AG04450 (cell line): ENCODE measurements at places on chromosomes 12 and 14. TPM values are rescaled to one million over a fixed set of nuclear protein-coding genes. Genes with fewer than 3 reads are reported as not detected.

KCNH5 gene
- polyA plus RNA-seq, result 0.24 TPM in 2 replicates

GRCh38 chr12:42639556-42639955, 50.0 kb upstream of the PRICKLE1 start:
- no peak for DNase-seq

MUCL1 gene
- polyA plus RNA-seq, result not detected in 2 replicates

- no peak for DNase-seq
These were observed 271.6 kb downstream of the FBXL14 start for GRCh38 chr12:1322821-1323220.

- DNase-seq, result no peak
These were observed 240.4 kb upstream of the MGAT4C start for GRCh38 chr12:86496595-86496994.

GRCh38 chr12:38892087-38892786, 13.2 kb downstream of the CPNE8 start:
- no peak for DNase-seq

DNA sequence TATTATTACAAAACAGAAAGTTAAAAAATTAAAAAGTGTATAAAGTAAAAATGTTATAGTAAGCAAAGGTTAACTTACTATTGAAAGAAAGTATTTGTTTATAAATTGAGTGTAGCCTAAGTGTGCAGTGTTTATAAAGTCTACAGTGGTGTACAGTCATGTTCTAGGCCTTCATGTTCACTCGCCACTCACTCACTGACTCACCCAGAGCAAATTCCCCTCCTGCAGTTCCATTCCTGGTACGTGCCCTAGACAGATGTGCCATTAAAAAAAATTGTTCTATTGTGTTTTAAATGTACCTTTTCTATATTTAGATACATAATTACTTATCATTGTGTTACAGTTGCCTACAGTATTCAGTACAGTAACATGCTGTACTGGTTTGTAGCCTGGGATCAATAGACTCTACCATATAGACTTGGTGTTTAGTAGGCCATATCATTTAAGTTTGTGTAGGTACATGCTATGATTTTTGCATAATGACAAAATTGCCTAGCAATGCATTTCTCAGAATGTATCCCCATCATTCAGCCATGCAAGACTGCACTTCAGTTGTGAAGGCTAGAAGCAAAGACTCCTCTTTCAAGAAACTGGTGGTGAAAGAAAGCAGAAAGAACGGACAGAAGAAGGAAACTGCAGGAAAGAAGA, 100.6 kb downstream of the DACT1 start:
- peak; percentile 78 for DNase-seq

GRCh38 chr14:72409047-72409446, 476.8 kb downstream of the RGS6 start:
- DNase-seq, result no peak

- no peak for DNase-seq
These were observed 203.4 kb upstream of the PELI2 start for GRCh38 chr14:55914771-55915170.

DNA sequence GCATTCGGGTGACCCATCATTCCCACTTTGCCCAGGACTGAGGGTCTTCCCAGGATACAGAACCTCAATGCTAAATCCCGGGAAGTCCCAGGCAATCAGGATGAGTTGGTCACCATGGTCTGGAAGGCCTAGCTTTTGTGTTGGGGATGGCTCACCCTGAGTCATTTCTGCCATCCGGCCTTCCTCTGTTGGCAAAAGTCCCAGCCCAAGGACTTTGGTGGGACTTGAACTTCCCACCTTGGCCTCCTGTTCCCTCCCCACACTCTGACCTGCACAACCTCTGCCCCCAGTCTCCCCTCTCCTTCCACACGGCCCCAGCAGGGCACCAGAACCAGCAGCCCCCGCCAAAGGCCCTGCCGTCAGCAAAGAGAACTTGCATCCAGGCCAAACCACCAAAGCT, 24.6 kb upstream of the NCOR2 start:
- no peak for DNase-seq

KRT2 gene
- not detected in 2 replicates for polyA plus RNA-seq

- DNase-seq, result no peak
These were observed 137.0 kb upstream of the HIF1A start for GRCh38 chr14:61558271-61558670.

- DNase-seq, result no peak
These were observed 27.2 kb upstream of the ALG10B start for GRCh38 chr12:38289396-38289795.

MAP4K5 gene
- 30.3 and 35.4 TPM in 2 replicates for polyA plus RNA-seq

- DNase-seq, result peak; percentile 15
These were observed 24.9 kb downstream of the CRACR2A start for GRCh38 chr12:3727877-3728632.

- no peak for DNase-seq
These were observed 18.2 kb downstream of the SYNDIG1L start for GRCh38 chr14:74407801-74408154.

GRCh38 chr12:65596514-65597091, 227.7 kb upstream of the HMGA2 start:
- no peak for DNase-seq

DNA sequence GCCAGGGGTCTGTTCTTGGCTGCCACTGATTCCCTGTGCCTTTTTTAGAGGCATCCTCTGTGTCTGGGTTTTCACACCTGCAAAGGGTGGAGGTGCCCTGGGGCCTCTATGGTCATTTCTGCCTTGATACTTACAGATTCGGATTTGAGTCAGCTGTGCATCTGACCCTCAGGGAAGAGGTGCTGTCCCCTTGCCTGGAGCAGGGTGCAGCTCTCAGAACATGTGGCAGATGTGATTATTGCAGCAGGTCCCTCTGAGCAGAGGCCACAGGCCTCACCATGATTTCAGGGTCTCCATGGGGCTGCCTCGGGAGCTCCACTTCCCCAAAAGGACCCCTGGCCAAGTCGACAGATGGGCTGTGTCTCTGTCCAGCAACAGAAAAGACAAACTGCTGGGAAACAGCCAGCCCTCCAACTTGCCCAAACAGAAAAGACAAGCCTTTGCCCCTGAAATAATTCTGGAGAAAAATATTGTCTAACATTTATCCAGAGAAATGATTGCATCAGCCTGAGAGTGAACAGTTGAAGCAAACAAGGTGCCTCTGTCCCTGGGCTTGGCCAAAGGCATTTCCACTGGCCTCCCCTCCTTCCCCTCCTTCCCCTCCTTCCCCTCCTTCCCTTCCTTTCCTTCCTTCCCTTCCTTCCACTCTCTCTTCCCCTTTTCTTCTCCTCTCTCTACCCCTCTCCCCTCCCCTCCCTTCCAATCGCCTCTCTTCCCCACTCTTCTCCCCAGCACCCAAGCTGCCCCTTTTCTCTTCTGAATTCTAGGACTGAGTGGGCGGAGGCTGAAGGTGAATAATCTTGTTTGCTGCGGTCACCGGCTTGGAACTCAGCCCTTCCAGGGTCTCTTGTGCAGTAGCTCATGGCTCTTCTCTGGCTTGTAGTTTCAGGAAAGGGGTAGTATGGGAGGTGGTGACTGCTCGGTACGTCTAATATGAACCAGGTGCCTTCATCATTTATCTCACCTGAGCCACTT, 676 bp downstream of the SERPINA3 start:
- no peak for DNase-seq

GRCh38 chr12:124510301-124510970, 57.0 kb downstream of the NCOR2 start:
- DNase-seq, result no peak

RNASE1 gene
- polyA plus RNA-seq, result not detected in 2 replicates

- DNase-seq, result no peak
These were observed 6.4 kb upstream of the A2M start for GRCh38 chr12:9122091-9122609.

DNA sequence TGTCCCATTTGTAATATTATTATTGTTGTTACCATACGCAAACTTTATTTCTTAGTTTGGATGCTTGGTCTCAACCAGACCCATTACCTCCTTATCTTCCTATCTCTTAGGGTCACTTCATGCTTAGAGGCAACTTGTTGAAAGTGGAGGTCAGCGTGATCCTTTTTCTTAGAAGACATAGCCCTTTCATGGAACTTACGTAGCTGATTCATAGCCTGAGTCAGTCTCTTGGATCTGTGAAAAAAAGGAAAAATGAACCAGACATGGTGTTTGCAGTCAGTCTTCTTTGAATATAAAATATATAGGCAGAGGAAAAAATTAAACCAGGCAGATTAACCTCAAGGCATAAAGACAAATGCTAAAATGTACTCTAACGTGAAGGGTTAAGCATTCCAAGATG, 613.7 kb downstream of the DIO2 start:
- no peak for DNase-seq

RNASE4 gene
- 15.8 and 19.0 TPM in 2 replicates for polyA plus RNA-seq

DNA sequence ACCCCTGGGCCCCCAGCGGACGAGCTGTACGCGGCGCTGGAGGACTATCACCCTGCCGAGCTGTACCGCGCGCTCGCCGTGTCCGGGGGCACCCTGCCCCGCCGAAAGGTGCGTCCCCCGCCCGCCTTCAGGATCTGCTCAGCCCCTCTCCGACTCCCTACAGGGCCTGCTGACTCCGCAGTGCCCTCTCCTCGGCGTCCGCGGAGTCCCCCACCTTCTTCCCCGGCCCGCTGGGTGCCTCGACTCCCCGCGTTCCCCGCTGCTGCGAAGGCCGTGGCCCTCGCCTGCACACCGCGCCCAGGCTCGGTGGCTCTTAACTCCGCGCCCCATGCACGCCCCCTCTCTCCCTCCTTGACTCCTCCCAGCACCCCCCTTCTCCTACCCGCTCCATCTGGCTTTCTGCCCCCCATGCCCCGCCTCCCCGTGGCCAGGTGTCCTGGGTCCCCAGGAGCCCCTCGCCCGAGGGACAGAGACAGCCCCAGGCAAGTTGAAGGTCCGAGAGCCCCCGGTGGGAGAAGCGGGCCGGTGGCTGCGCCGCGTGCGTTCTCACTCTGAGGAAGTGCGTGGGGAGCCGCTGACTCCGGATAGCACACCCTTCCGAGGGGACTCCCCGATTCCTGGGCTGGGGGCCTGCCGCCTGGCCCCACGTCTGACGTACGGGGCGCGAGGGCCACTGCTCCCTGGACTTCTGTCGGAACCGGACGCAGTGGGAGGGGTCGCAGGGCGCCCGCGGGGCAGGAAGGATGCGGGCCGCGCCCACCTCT, 594 bp downstream of the TAMALIN start:
- DNase-seq, result no peak

- no peak for DNase-seq
These were observed 527.2 kb downstream of the FLRT2 start for GRCh38 chr14:86057018-86057667.

CBLN3 gene
- polyA plus RNA-seq, result 1.8 and 2.3 TPM in 2 replicates

- no peak for DNase-seq
These were observed 26.3 kb downstream of the CMA1 start for GRCh38 chr14:24481622-24482324.

TROAP gene
- 7.6 and 10.3 TPM in 2 replicates for polyA plus RNA-seq

DNA sequence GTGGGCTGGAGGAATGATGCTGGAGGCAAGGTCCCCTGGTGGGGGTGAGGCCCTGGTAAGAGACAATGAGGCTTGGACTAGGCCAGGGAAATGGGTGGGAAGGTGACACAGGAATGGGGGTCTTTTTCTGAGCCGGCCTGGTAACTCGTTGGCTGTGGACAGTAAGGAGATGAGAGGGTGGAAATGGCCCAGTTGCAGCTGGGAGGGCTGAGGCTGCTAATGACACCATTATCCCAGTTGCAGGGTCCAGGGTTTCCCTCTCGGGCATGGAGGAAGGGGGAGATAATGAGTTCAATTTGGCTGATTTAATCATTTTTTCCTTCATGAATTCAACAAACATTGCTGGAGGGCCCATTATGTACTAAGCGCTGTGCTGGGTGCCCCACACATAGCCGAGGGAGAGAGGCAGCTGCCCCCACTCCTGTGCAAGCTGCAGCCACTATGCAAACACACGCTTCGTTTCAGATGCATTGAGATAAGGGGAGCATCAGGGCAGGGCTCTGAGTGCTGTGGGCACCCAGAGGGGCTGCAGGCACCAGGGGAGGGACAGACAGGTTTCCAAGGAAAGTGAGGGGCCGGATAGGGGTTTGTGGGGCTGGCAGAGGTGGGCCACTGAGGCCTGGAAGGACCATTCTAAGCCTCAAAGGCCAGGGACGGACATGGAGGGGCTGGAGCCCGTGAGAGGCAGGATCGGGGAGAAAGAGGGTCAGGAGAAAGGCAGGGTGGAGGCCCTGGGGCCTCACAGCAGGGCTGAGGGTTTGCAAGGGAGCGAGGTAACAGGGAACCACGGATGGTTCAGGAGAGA, 43.2 kb upstream of the MEG3 start:
- no peak for DNase-seq
